Endothelial cell (in vitro differentiated cells): ENCODE measurements at places on chromosomes 2 and 18.

GRCh38 chr2:215717501-215718381, 281.9 kb upstream of the FN1 start:
- H3K4me3 ChIP-seq: no peak overlapping the region
- DNase-seq: no peak
- H3K27me3 ChIP-seq: peaks cover 4% of the 10 kb centered on the region
- peaks cover 38% of the 10 kb centered on the region for H3K4me1 ChIP-seq

- H3K4me3 ChIP-seq: peak overlapping the region; percentile 84
- H3K27me3 ChIP-seq: peaks cover 7% of the 10 kb centered on the region
- no peaks in the 10 kb centered on the region for H3K36me3 ChIP-seq
Measured at GRCh38 chr2:45167920-45168629, 158.8 kb upstream of the SIX2 start.

DNA sequence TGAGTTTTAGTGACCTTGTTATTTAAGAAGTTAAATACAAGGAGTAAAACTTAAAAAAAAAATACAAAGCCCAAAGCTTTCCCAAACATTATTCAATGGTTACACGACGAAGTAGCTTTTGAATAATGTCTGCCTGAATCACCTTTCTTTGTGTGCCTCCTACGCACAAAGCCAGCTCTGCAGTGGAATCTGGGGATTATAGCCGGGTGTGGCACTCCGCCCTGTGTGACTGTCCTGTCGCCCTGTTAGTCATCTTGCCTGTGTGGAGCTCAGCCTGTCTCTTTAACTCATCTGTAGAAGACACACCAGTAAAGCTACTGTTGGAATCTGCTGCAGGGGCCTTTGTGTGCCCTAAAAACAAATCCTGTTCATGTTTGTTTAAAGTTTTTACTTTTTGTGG, 79.4 kb upstream of the TCF7L1 start:
- peaks cover 22% of the 10 kb centered on the region for H3K4me1 ChIP-seq
- H3K27me3 ChIP-seq: peaks cover 4% of the 10 kb centered on the region
- no peak for DNase-seq

DNA sequence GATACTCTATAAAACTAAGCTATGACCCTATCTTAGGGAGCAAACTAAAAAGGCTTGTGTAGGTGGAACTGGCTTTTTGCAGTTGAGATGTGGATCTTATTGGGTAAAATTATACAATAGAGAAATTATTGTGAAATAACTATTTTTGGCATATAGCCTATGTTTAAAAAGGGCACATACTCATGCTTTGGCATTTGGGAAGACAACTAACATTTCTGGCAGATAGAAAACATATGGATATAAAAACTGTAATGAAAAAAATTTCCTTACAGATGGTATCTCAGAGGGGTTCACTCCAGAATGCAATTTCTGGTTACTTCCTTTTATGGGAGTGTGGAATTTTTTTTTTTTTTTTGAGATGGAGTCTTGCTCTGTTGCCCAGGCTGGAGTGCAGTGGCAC, 120.1 kb upstream of the CCDC195 start:
- no peak for DNase-seq
- H3K4me1 ChIP-seq: peaks cover 6% of the 10 kb centered on the region
- no peak overlapping the region for H3K4me3 ChIP-seq
- peaks cover 13% of the 10 kb centered on the region for H3K36me3 ChIP-seq
- peaks cover 5% of the 10 kb centered on the region for H3K27me3 ChIP-seq

DNA sequence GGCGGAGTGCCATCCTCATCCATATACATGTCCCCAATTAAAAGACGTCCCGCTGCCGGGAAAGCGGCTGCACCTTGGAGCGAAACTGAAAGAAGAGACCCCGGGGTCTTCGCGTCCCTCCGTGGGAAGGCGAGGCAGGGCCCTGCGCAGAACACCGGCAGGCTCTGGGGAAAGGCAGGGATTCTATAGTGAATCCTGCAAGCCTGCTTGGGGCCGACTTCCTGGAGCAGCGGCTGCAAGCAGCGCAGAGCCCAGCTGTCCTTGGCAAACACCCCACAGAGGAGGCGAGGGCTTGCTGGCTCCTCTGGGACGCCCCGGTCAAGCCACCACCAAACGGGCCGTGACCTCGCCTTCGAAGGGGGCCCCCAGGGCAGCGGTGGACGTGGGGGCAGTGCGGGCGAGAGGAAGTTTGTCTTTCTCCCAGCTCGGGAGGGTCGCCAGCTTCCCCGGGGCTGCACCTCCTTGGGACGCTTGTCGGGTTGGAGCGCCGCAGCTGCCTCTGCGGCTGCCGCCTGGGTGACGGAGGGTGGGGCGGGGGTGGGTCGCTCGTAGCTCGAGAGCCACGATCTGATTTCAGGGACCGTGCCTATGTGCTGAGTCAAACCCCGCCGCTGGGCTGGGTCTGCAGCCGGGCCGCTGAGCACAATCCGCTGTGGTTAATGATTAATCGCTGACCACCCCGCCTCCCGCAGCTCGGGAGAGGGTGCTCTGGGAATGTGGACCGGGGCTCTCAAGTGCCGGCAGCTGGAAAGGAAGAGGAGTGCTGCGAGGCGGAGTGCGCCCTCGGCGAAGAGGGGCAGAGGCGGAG, 486 bp upstream of the GPR39 start:
- peak overlapping the region; percentile 70 for H3K4me3 ChIP-seq
- H3K36me3 ChIP-seq: no peaks in the 10 kb centered on the region
- H3K27ac ChIP-seq: no peak overlapping the region
- DNase-seq: peak; percentile 45
- no peaks in the 10 kb centered on the region for H3K27me3 ChIP-seq
